NCI-H2171 (cell line): ENCODE measurements at places on chromosomes 7 and 10.

GRCh38 chr7:11716185-11716584 is 115.8 kb downstream of the THSD7A start:
- no peak for DNase-seq

GRCh38 chr7:132024290-132024689 is 467.9 kb upstream of the PODXL start:
- DNase-seq = no peak

GRCh38 chr10:7417103-7417623 is 6.3 kb upstream of the SFMBT2 start:
- DNase-seq = no peak

DNA sequence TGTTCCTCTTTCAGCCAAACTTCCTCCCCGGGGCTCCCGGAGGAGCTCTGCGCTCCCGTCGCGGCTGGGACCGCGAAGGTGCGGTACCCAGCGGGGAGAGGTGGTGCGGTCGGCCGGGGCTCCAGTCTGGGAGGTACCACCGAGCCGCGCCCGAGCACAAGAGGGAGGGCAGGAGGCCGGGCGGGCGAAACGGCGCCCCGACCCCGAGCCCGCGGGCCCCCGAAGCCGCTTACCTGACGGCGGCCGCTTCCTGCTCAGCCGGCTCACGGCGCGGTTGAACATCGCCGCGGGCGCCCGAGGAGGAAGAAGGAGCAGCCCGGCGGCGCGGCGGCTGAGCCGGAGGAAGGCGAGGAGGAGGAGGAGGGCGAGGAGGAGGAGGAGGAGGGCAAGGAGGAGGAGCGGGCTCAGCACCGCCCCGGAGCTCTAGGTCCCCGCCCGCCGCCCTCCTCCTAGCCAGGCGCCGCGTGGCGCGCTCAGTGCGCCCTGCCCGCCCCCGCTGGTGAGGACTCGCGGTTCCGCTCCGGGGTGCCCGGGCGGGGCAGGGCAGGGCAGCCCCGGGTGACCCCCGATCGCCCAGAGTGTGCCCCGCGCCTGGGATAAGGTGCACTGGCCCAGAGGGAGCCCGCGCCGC is at the start of gene RGS10:
RGS10 (minus strand) TSS at position 363 of the 631 bp plus-strand sequence; CDS start at position 282, 81 bp downstream.
- DNase-seq = peak; percentile 39
